ENCODE measurements at places on chromosomes 7 and 10. TPM values are rescaled to one million over a fixed set of nuclear protein-coding genes. Genes with fewer than 3 reads are reported as not detected.

The SLC13A1 gene
- total RNA-seq, result not detected

The ARID5B gene
- 169 TPM for total RNA-seq

- peak within 1 kb of the TSS; percentile 73 for H3K4me3 ChIP-seq
- H3K36me3 ChIP-seq, result no peaks in the 10 kb centered on the region
- H3K4me1 ChIP-seq, result no peaks in the 10 kb centered on the region
- DNase-seq, result no peak
Observed at GRCh38 chr7:55365205-55365674, at the start of gene LANCL2. LANCL2 (plus strand) TSS chr7:55365337; CDS start chr7:55366026, 689 bp downstream.

DNA sequence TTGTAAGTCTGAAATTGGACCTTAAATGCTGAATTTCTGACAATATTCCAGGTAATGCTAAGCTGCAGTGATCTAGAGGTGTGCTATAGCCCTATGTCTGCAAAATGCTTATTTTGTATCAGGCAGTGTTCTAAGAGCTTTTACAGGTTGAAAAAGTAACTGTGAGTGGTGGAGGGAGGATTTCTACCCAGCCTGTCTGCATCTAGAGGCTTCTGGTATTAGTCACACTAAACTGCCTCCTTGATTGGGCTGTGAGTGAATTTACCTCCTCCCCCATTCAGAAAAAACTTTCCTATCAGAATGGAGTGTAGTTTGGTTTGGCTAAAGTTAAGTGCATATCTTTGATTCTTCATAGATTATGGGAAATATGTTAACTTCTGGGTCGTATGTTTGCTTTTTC, 56.8 kb downstream of the BBS9 start:
- no peak overlapping the region for H3K27ac ChIP-seq
- no peak overlapping the region for H3K4me3 ChIP-seq
- no peaks in the 10 kb centered on the region for H3K36me3 ChIP-seq
- no peak for DNase-seq
- H3K4me1 ChIP-seq, result no peaks in the 10 kb centered on the region
- H3K27me3 ChIP-seq, result no peaks in the 10 kb centered on the region

GRCh38 chr7:140084142-140084655, 21.4 kb upstream of the PARP12 start:
- no peak overlapping the region for H3K4me3 ChIP-seq
- no peaks in the 10 kb centered on the region for H3K36me3 ChIP-seq
- H3K27ac ChIP-seq, result no peak overlapping the region
- no peak for DNase-seq
- H3K4me1 ChIP-seq, result no peaks in the 10 kb centered on the region

Measured in Caco-2 (cell line).